ENCODE measurements at places on chromosomes 6 and 20. TPM values are rescaled to one million over a fixed set of nuclear protein-coding genes. Genes with fewer than 3 reads are reported as not detected.

Gene SNX9
- 68.6 TPM for total RNA-seq

Gene ZNFX1
- 25.0 TPM for total RNA-seq

Gene MAP7
- 1.3 TPM for total RNA-seq

Gene RIPPLY2
- total RNA-seq = not detected

Gene RRP36
- total RNA-seq = 82.1 TPM

Gene EYA4
- 8.1 TPM for total RNA-seq

Gene ANGPT4
- total RNA-seq = 0.51 TPM

Gene SNTA1
- total RNA-seq = 1.6 TPM

Gene BCAS4
- 7.6 TPM for total RNA-seq

Gene BPIFA1
- total RNA-seq = not detected

Gene FITM2
- 2.8 TPM for total RNA-seq

Gene RIPOR3
- total RNA-seq = 11.2 TPM

Gene SAPCD1
- total RNA-seq = 2.4 TPM

Gene MLN
- not detected for total RNA-seq

Gene SYNJ2
- total RNA-seq = 33.7 TPM

Gene ARFGEF3
- 6.4 TPM for total RNA-seq
